ENCODE measurements at places on chromosomes 1 and 21.
A peak's percentile ranks its signal among the peaks of the same experiment; 100 is the strongest.

DNA sequence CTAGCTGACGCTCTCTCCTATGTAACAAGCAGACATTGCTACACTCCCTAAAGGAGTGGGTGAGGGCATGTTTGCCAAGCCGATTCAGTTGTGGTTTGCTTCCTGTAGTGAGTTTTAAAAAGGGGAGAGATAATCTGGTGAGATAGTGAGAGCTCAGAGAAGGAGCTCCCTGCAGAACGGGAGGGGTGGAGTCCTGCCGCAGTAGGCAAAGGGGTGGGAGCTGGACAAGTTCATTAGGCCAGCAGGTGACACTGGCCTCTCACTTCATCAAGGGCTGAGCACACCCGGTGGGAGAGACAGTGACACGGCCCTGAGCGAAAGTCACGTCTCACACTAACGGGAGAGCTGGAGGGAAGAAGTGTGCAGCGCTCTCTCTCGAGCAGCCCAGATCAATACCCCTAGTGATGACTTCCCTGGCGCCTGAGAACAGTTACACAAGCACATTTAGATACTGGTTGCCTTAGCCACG lies 144.0 kb upstream of the CD34 start:
- no peak for DNase-seq

DNA sequence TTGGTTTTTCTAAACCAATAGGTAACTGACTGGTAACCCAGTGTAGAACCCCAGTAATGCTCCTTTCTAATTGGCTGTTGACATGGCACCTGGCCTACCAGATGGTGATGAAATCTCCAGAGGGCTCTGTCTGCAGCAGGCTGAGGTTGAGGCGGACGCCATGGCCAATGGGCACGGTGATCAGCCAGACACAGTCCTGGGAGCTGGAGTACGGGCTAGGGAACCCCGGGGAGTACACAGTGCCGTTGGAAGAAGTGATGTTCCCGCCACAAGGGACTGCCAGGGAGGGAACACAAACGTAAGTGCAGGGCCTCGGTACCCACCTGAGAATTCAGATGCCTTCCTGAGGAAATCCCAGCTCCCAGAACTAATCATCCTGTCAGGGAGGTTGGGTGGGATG lies 129.8 kb downstream of the ZSCAN20 start:
- no peak for DNase-seq

- peak; percentile 51 for DNase-seq
Measured at GRCh38 chr1:201888282-201889089, at the start of gene SHISA4. Gene SHISA4, plus strand, starts transcription at chr1:201888898. Its CDS starts 97 bp downstream, at chr1:201888995.

- peak; percentile 84 for DNase-seq
Measured at GRCh38 chr1:181117648-181118449, 29.3 kb downstream of the IER5 start.

DNA sequence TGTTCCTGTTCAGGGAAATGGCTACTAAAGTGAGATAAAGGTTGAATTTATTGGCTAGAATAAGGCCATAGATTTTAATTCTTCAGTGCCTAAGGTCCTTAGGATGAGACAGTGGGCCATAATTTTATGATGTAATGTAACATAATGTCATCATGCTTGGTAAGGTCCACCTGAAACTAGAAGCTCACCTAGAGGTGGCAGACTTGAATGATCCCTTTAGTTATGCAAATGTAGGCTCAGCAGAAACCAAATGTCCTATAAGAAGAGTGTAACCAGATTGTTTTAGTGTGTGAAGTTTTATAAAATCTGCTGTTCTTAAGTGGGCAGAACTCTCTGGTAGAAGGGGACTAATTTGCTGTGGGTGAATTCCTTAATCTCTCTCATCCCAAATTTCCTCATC lies 13.5 kb upstream of the SETDB1 start:
- no peak for DNase-seq

DNA sequence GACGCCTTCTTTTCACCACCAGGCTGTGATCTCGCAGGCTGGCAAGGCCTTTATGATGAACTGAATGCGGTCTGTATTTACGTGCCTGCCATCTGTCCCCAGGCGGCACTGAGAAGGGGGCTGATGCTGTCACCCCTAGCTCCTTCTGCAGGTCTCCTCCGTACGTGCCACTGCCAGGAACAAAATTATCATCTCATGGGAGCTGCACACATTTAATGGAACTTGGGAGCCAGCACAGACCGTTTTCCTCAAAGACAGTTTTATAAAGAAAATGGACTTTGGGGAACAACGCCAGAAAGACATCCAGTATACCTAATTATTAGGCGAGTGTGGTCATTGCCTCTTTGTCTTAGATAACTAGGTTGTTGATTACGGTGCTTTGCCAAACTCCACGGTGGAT lies 434.5 kb downstream of the KIF26B start:
- DNase-seq = no peak

GRCh38 chr1:115873184-115873583 lies 32.3 kb upstream of the NHLH2 start:
- DNase-seq = no peak

- DNase-seq = no peak
Measured at GRCh38 chr1:207633226-207633625, 11.7 kb upstream of the CR1L start.

GRCh38 chr1:54894271-54894670 lies 7.3 kb upstream of the DHCR24 start:
- DNase-seq = no peak

DNA sequence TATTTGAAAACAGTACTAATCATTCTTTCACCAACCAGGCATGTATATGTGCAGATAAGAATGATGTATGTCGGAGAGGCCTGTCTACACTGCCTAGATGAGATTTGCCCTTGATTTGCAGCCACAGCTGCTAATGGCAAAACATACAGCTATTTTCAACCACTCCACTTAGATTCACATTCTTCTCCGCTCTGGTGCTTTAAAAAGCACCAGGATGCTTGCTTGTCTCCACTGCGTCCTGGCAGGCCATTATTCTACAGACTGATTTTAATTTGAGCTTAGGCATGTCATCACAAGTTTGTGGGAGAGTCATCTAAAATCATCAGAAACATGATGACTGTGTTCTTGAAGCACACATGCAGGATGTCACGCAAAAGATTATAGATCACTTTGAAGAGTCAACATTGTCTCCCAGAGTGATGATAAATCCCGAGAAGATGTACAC lies 119.0 kb upstream of the NRIP1 start:
- no peak for DNase-seq

Data from NCI-H510A treated with DMSO at 0.1 percent for 48 hours (cell line).